ENCODE measurements at places on chromosomes 5 and 9. TPM values are rescaled to one million over a fixed set of nuclear protein-coding genes. Genes with fewer than 3 reads are reported as not detected.

- no peaks in the 10 kb centered on the region for H3K36me3 ChIP-seq
- no peak for DNase-seq
- no peaks in the 10 kb centered on the region for H3K4me1 ChIP-seq
- H3K27me3 ChIP-seq = no peaks in the 10 kb centered on the region
- no peak overlapping the region for H3K4me3 ChIP-seq
- H3K27ac ChIP-seq = no peak overlapping the region
Measured at GRCh38 chr5:94745786-94746730, 127.6 kb downstream of the SLF1 start.

DNA sequence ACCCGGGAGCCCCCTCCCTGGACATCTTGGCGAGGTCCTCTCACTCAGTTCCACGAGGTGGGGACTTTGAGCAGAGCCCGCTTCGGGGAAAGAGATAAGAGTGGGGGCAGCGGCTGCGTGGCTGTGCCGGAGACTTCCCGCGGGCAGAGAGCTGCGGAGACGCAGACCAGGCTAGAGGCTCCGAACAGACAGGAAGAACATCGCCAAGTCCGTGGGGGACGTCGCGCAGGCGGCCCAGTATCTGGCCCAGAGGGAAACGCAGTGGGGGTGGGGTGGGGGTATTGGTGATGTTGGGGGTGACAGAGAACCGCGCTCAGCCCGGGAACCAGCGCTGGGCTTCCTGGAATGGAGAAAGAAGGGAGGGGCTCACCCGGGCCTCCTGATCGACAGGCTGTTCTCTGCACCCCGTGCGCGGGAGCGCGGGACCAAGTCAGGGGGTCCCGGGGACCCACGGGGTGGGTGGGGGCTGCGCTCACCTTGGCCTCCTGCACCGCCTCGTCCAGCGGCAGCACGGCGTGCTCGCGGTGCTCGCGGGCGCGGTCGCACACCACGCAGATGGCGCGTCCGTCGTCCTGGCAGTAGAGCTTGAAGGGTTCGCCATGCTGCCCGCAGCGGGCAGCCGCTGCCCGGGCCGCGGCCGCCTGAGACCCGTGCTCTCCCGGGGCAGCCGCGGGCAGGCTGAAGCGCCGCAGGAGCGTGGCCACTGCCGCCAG lies 727 bp downstream of the TRIM7 start:
- peaks cover 6% of the 10 kb centered on the region for H3K36me3 ChIP-seq
- no peaks in the 10 kb centered on the region for H3K27me3 ChIP-seq
- H3K27ac ChIP-seq = peak overlapping the region; percentile 86

GRCh38 chr5:60196385-60197113 lies 303.0 kb upstream of the PDE4D start:
- H3K36me3 ChIP-seq = no peaks in the 10 kb centered on the region
- no peaks in the 10 kb centered on the region for H3K4me1 ChIP-seq
- H3K27me3 ChIP-seq = no peaks in the 10 kb centered on the region
- no peak overlapping the region for H3K4me3 ChIP-seq
- no peak overlapping the region for H3K27ac ChIP-seq
- no peak for DNase-seq

The NR4A3 gene
- 17.4 TPM for total RNA-seq

The GDA gene
- not detected for total RNA-seq

DNA sequence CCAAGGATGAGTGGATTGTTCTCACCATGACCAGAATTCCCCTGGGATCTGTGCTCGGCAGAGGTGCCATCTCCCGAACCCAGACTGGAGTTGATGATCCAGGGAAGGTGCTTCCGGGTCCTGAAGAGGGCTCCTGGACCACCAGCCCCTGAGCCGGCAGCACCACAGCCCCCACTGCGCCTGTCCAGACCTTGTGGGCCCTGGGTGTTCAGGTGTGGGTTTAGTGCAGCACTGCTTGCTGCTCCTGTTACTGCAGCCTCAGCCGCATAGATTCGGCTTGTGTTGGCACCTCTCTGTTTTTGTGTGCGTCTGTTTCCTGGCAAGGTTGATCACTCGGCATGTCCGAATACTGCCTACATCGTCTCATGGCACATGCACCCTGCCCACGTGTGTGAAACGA lies 16.3 kb upstream of the NPM1 start:
- H3K4me3 ChIP-seq = no peak overlapping the region
- H3K27ac ChIP-seq = no peak overlapping the region
- no peaks in the 10 kb centered on the region for H3K27me3 ChIP-seq
- no peak for DNase-seq
- H3K4me1 ChIP-seq = no peaks in the 10 kb centered on the region

DNA sequence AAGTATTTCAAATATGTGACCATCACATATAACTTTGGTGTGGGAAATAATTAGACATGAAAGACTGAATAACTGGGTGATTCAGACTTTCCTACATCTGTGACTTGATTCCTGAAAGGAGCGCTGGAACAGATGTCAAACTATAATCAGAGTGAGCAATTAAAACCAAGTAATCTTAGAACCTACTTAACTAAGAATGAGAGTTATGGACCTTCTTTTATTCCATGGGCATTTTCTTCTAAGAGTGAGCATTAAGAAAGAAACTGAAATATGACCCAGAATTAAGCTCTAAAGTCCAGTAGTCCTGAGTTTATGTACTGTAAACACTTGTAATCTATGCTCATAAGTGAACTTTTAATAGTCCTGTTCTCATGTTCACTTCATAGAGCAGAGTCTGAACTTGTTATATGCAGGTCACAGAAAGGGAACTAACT lies 68.4 kb downstream of the PAM start:
- no peak overlapping the region for H3K4me3 ChIP-seq
- no peaks in the 10 kb centered on the region for H3K27me3 ChIP-seq
- H3K27ac ChIP-seq = no peak overlapping the region
- DNase-seq = no peak
- H3K4me1 ChIP-seq = peaks cover 14% of the 10 kb centered on the region

DNA sequence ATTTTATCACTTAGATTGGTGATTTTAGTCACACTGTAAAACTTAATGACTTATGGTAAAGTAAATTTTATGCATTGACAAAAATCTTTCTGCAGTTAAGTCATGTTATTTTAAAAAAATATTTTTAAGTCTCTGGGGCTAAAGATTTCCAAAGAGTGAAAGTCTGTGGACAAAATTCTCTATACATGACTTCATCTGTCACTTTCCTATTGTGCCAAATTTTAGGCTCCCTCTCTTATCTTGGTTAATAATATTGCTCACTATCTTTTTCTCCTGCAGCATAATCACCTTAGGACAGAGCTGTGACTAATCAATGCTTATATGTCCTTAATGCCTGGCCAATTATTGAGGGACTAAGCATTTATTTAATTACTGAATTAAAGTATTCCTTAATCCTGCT lies 15.2 kb downstream of the LURAP1L start:
- no peaks in the 10 kb centered on the region for H3K27me3 ChIP-seq
- peaks cover 66% of the 10 kb centered on the region for H3K4me1 ChIP-seq
- no peak for DNase-seq
- no peaks in the 10 kb centered on the region for H3K36me3 ChIP-seq
- H3K4me3 ChIP-seq = no peak overlapping the region
- no peak overlapping the region for H3K27ac ChIP-seq

The ADAMTS16 gene
- total RNA-seq = 0.50 TPM

- peak overlapping the region; percentile 66 for H3K4me3 ChIP-seq
- no peaks in the 10 kb centered on the region for H3K36me3 ChIP-seq
- H3K27ac ChIP-seq = peak overlapping the region; percentile 67
- peaks cover 23% of the 10 kb centered on the region for H3K27me3 ChIP-seq
- DNase-seq = peak; percentile 75
Measured at GRCh38 chr9:14350754-14351153, 36.8 kb upstream of the NFIB start.

The TRIP13 gene
- 0.66 TPM for total RNA-seq

GRCh38 chr9:108543251-108543778 lies 312.5 kb downstream of the ACTL7B start:
- H3K36me3 ChIP-seq = no peaks in the 10 kb centered on the region
- no peaks in the 10 kb centered on the region for H3K4me1 ChIP-seq
- H3K27ac ChIP-seq = no peak overlapping the region
- H3K27me3 ChIP-seq = no peaks in the 10 kb centered on the region
- no peak for DNase-seq

- H3K36me3 ChIP-seq = peaks cover 93% of the 10 kb centered on the region
- H3K4me1 ChIP-seq = peaks cover 8% of the 10 kb centered on the region
- no peak overlapping the region for H3K27ac ChIP-seq
- no peaks in the 10 kb centered on the region for H3K27me3 ChIP-seq
- H3K4me3 ChIP-seq = no peak overlapping the region
- DNase-seq = no peak
Measured at GRCh38 chr9:131578021-131578420, 32.7 kb downstream of the PRRT1B start.

- DNase-seq = no peak
- H3K4me1 ChIP-seq = peaks cover 20% of the 10 kb centered on the region
- no peaks in the 10 kb centered on the region for H3K36me3 ChIP-seq
- H3K4me3 ChIP-seq = peak within 1 kb of the TSS; percentile 53
Measured at GRCh38 chr9:4666042-4666699, at the start of gene SPATA6L. Gene SPATA6L, minus strand, starts transcription at chr9:4666480. Its CDS starts 230 bp downstream, at chr9:4666250.

GRCh38 chr5:9954869-9955268 lies 294.8 kb downstream of the ATPSCKMT start:
- H3K4me1 ChIP-seq = no peaks in the 10 kb centered on the region
- H3K27ac ChIP-seq = no peak overlapping the region
- DNase-seq = no peak
- H3K36me3 ChIP-seq = no peaks in the 10 kb centered on the region
- H3K27me3 ChIP-seq = no peaks in the 10 kb centered on the region

The OR2S2 gene
- total RNA-seq = not detected
